ENCODE measurements at places on chromosomes 16 and 17.

DNA sequence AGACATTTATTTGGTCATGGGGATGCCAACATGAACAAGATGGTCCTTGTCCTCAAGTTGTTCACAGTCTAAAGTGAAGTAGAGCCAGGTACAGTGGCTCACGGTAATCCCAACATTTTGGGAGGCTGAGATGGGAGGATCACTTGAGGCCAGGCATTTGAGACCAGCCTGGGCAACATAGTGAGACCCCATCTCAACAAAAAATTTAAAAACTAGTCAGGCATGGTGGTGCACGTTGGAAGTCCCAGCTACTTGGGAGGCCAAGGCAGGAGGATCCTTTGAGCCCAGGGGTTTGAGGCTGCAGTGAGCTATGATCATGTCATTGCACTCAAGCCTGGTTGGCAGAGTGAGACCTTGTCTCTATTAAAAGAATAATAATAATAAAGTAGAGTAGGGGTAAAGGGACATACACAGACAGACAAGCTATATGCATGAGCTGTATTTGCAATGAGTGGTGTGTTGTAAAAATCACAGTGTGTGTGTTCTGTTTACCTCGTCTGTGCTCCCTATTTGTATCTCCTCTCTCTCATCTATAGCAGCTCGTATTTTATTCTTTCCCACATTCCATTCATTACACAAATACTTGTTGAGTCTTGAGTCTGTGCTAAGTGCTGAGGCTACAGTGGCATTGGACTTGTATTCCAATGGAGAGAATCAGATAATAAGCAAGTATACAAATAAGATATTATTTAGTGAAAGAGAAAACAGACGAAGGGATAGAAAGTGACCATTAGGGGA is 73.9 kb upstream of the DHX40 start:
- H3K4me1 ChIP-seq = no peaks in the 10 kb centered on the region
- no peaks in the 10 kb centered on the region for H3K27me3 ChIP-seq
- H3K36me3 ChIP-seq = no peaks in the 10 kb centered on the region
- DNase-seq = no peak
- H3K4me3 ChIP-seq = no peak overlapping the region
- no peak overlapping the region for H3K27ac ChIP-seq

- no peaks in the 10 kb centered on the region for H3K4me1 ChIP-seq
- DNase-seq = no peak
- no peak overlapping the region for H3K4me3 ChIP-seq
- H3K27ac ChIP-seq = no peak overlapping the region
Observed at GRCh38 chr16:75228143-75228976, 9.6 kb downstream of the CTRB1 start.

GRCh38 chr17:67183531-67183930 is 61.5 kb downstream of the HELZ start:
- H3K36me3 ChIP-seq = peaks cover 23% of the 10 kb centered on the region
- DNase-seq = no peak
- no peaks in the 10 kb centered on the region for H3K27me3 ChIP-seq
- H3K4me3 ChIP-seq = no peak overlapping the region
- H3K4me1 ChIP-seq = no peaks in the 10 kb centered on the region
- no peak overlapping the region for H3K27ac ChIP-seq

- H3K27ac ChIP-seq = no peak overlapping the region
- no peaks in the 10 kb centered on the region for H3K4me1 ChIP-seq
- no peaks in the 10 kb centered on the region for H3K27me3 ChIP-seq
- no peak for DNase-seq
Observed at GRCh38 chr17:33120103-33120502, 128.5 kb downstream of the SPACA3 start.

Data from left lung (tissue), 14 donors.